ENCODE measurements at places on chromosomes 3 and 15.
A peak's percentile ranks its signal among the peaks of the same experiment; 100 is the strongest.

- DNase-seq: no peak
Measured at GRCh38 chr15:47041301-47041700, 676.0 kb upstream of the SEMA6D start.

DNA sequence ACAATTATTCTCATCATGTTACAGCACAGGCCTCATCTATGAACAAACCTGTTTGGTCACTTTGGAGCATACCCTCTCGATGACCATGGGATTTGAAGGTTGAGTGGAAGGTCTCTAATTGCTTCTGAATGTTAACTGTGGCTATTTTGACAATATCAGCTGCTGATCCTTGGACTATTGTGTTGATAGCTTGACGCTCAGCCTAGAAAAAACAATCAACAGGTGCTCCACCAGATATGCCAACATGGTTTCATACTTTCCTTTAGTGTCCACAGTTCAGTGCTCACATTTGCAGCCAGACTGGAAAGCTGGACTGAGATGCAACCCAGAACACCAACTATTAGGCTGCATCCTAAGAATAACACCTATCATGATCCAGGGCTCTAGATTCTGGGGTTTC lies 109.7 kb downstream of the POLQ start:
- no peak for DNase-seq

DNA sequence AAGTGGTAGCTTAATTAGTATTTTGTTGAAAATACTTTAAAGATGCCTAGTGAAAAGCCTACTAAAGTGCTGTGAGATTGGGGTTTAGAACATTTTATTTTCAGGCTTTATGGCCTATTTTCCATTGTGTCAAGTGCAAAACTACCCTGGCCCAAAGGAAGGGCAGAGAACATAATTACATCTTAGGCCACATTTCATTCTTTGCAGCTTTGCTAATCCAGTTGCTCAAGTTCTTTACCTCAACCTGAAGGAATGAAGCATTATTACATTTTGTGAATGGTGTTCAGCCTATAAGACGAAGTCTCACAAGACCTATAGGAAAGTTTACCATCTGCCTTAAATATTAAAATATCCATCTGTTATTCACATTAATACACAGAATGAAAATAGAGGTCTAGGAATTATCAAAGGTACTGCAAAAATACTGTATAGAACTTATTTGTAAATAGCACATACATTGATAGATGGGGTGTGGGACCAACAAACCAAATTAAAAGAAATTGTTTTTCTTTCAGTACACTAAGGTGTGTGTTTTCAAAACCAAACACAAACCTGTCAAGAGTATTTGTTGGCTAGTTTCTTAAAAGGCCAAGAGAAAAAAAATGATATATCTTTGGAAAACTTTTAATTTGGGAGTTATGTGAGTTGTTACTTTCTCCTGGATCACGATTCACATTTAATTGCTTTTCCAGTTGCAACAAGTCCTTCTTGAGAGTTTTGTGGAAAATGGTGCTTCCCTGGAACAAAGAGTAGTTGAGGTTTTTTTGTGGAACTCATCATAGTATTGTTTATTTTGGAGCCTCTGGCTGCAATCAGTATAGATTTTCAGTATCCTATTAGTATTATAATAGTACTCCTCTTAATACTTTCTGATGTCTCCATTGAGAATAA lies 12.0 kb upstream of the SETD5 start:
- no peak for DNase-seq

- DNase-seq: no peak
Measured at GRCh38 chr3:24843955-24844354, 349.3 kb upstream of the THRB start.

DNA sequence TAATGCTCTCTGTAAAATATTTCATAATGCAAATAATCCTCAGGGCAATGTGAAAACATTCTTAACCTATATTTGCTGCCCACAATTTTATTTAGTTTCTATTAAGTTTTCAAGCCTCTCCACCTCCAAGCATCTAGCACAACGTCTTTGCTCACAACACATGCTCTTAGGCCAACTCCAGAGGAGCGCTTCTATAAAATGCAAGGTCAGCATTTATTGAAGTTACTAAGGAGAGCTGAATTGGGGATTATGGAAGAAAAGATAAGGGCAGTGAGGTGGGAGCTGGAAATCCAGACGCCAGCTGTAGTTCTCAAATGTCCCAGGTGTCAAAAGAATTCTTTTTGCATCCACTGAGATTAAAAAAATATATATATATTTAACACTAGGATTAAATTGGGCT lies 996 bp downstream of the RABL3 start:
- no peak for DNase-seq

- no peak for DNase-seq
Measured at GRCh38 chr15:100234158-100235029, 107.4 kb downstream of the ADAMTS17 start.

DNA sequence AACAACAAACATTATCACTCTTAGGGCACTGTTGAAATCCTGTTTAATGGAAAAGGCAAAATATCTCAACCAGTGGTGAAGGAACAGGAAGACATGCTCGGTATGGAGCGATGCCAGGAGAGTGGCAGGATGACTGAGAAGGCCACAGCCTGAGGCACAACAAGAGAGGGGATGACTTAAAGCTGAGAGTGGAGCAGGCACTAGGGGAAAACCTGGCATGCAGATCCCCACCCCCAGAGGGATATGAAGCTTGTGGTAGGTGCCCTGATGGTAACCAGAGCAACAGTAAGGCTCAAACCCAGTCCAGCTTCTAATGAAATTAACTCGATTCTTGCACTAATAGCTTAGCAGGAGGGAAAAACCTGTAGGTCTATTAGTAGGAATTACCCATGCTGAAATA lies 40.4 kb downstream of the LYSMD4 start:
- no peak for DNase-seq

- peak; percentile 82 for DNase-seq
Measured at GRCh38 chr3:125129512-125129997, 73.8 kb upstream of the HEG1 start.

- DNase-seq: peak; percentile 80
Measured at GRCh38 chr3:142850395-142851023, 38.4 kb downstream of the PCOLCE2 start.

DNA sequence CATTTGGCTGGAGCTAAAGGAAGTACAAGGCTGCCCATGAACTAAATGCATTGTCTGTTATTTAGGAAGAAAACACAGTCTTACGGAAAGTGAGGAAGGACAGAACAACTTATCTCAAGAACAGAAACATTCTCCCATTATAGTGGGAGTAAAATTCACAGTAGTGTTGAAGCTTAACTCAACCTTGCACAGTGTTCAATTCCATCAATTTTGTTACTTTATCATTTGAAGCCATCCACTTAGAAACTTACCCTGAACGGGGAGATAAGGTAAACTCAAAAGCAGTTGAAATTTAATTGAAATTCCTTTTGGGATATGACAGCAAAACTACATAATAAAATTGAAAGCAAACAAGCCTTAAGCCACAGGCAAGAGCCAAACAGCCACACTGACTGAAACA lies 186.9 kb downstream of the PCCB start:
- no peak for DNase-seq

DNA sequence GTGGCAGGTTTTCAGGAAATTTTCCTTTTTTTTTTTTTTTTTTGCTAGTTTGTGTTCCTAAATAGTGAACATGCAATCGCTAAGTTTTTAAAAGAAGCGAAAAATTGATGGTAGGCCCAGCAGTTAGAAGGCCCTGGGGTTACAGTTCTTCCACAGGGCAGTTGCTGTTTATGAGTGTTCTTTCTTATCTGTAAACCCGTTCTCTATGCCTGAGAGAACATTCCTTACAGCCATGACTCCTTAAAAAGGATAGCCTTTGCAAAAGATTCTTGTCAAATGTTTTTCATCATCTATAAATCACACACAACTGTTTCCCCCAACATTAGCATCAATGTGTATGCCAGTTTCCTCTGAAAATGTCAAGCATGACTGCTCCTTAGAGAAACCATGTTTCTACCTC lies 23.8 kb upstream of the MYZAP start:
- DNase-seq: no peak

GRCh38 chr15:48062148-48062872 lies 58.5 kb upstream of the SLC24A5 start:
- no peak for DNase-seq

GRCh38 chr3:124478830-124479229 lies 251.4 kb upstream of the UMPS start:
- no peak for DNase-seq

GRCh38 chr3:40940651-40941050 lies 258.7 kb upstream of the CTNNB1 start:
- DNase-seq: no peak

DNA sequence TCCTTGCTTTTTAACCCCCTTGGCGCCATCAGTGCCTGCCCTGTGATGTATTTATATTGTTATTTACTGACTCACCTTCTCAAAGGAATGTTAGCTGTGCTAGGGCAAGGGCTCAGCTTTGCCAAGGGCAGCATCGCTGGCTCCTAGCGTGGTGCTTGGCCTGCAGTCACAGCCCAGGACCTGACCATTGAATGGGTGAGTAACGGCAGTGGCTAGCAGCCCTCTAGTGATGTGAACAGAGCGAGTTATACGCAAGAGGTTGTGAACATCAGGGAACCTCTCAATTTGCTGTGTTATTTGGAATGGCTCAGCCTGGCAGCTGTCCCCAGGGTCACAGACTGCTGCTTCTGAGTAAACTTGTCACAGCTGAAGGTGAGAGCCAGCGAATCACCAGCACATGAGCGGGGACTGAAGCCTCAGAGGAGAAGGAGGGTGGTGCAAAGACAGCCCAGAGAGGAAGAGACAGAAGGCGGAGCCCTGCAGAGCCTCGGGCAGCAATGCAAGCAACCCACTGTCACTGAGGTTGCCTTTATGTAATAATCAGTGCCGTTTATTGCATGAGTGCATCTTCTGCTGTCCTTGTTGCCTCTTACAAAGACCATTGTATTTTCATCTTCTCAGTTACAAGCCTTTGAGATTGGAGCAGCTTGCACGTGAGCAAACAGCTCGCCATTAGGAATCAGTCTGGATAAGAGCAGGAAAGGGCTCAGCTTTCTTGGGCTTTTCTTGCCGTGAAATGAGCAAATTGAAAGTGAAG lies 158.3 kb downstream of the SLCO3A1 start:
- no peak for DNase-seq

GRCh38 chr3:188649521-188649920 lies 495.6 kb downstream of the LPP start:
- no peak for DNase-seq

DNA sequence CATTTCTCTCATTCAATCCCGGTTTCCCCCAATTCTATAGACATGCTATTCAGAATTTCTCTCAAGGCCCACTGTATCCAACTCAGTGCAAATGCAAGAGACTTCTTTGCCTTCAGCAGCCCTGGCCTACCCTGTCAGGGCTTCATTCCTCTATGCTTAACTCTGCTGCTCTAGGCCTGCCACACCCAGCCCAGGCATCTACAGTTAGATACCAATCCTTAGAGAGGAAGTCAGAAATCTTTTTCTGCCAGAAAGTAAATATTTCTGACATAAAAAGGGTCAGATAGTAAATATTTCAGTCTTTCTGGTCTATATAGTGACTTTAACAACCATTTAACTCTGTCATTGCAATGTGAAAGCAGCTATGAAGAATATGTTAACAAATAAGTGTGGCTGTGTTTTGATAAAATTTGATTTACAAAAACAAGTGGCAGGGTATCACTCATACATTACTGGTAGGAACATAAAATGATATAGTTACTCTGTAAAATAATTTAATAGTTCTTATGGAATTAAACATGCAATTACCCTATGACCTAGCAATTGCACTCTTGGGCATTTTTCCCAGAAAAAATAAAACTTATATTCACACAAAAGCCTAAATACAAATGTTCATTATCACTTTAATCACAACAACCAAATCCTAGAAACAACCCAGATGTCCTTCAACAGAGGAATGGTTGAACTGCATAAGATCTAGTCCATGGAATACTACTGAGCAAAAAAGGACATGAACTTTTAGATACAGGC lies 942.0 kb downstream of the SQOR start:
- DNase-seq: no peak

DNA sequence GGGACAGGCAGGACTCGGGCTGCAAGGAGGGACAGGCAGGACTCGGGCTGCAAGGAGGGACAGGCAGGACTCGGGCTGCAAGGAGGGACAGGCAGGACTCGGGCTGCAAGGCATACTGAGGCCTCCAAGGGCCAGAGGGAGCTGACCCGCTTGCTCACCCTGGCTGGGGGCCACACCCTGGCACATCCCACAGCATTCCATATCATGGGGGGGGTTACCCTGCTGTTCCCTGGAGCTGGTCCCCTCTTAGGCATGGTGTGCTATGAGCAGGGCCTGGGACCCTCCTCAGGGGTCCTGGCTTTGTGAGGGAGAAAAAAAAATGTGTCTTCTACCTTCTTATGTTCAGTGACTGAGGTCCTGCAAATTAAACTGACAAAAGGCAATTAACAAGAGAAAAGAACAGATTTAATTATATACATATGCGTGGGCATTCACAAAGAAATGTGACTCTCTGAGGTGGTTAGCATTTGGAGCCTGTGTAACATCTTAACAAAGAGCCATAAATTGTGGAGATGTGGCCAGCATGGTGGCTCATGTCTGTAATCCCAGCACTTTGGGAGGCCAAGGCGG lies 97.6 kb upstream of the ALDH1A3 start:
- DNase-seq: no peak

DNA sequence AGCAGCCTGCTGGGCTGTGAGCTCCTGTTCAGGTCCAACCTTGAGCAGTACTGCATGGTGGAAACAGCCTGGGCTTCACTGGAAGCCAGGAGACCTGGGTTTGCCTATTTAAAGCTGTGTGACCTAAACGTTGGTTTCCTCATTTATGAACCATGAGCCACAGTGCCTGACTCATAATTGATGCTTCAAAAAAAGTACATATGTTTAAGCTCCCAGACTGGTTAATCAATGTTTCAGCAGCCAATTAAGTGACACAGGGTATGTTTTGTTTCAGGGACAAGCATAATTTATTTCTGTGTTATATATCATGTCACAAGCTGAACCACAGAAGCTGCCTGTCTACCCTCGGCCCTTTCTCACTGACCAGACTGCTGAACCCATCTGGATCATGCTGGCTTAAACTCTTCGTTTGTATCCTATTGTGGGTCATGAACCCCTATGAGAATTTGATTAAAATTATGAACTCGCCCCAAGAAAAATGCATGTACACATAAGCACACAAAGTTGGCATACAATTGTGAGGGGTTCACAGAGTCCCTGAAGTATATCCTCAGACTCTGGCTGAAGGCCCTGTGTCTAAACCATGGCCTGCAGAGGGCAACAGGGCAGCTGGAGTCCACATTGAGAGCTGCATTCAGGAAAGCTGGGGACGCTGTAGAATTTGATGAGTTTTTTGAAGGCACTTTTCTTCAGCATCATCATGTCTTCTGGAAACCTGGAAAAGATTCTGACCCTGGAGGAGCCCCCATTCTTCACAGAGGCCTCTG lies 23.7 kb downstream of the HDC start:
- no peak for DNase-seq

- DNase-seq: no peak
Measured at GRCh38 chr3:132753946-132754345, 31.7 kb upstream of the NPHP3 start.

- DNase-seq: no peak
Measured at GRCh38 chr3:161073181-161073580, 32.0 kb downstream of the B3GALNT1 start.

Measured in smooth muscle cell of the brain vasculature (primary cell).